Retinal pigment epithelial cell (primary cell): ENCODE measurements at places on chromosomes 16 and 17.

GRCh38 chr16:6932871-6933385, 399.7 kb upstream of the RBFOX1 start:
- no peak for DNase-seq

DNA sequence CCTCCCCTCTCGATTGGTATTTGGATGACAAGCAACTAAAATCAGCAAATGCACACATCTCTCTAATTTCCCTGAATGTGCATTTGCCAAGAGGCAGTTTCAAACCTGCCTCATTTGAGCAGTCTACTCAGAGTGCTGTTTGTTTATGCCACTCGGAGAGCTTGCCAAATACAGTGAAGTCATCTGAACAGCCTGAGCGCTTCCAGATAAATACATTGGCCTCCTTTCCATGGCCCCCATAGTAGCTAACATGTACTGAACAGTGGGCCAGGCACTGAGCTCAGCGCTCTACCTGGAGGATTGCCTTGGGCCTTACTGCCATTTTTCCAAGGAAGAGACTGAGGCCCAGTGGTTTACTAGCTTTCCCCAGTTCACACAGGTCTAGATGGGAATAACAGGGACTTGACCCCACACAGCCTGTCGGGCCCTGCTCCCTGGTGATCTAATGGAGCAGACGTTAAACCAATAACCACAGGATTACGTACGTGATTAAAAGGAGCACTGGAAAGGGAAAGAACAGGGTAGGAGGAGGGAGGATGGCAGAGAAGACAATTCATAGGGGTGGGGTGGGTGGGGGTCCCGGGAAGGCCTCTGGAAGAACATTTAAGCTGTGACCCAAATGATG, 18.7 kb upstream of the ANKRD40CL start:
- DNase-seq: no peak

DNA sequence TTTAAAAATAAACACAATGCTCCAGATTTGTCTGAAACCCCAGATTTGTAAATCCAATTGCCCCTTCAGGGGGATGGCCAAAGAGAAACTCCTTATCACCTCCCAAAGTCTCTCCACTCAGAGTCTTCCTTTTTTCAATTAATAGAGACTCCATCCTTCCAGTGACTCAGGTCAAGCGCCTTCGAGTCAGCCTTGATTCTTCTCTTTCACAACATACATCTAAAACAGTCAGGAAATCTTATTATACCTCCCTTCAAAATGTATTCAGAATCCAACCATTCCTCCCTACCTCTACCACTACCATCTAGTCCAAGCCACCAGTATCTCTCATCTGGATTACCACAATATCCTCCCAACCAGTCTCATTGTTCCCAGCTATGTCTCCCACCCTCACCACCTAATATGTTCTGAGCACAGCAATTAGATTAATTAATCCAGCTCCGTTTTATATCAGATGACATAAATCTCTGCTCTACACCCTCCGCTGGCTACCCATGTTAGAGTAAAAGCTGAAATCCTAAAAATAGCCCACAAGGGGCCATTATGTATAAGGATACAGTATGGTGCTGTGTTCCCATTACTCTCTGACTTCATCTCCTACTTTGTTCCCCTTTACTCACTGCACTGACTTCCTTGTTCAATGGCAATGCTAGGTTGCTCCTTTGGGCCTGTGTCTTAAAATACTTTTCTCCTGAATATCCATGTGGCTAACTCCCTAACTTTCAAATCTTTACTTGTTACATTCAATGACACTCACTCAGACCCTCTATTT, 11.8 kb downstream of the SIAH1 start:
- no peak for DNase-seq

- DNase-seq: peak; percentile 78
These were observed 53.3 kb upstream of the BCAR1 start for GRCh38 chr16:75304521-75305363.

DNA sequence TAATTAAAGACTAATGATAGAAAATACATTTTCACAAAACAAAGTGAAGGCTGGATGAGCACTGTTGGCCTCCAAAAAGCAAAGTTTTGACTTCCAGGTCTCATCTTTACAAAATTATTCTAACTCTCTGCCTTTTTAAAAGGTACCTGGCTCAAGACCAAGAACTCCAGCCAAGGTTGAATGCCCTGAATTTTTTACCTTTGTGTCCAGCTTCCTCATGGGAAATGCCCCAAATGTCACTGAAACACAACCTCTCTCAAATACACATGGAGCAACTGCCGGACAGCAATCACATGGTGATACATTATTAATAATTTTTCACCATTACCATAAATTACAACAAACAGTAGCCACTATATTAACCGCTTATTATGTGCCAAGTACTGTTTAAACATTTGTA, 32.2 kb downstream of the ADAMTS18 start:
- no peak for DNase-seq

DNA sequence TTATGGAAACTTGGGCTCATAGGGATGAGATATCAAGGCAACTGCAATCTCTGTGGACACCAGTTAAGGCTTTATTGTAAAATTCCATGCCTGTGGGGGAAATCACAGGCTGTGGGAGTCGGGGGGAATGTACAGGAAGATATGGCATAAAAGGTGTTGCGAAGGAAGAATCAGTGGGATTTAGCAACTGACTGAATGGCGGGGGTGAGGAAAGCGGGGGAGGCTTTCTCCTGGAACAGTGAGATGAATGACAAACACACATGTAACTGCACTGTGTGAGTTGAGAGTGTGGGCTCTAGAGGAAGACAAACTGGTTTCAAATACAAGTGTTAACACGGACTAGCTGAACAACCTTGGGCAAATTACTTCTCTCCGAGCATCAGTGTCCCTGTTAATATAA, 143.7 kb downstream of the PRKCB start:
- DNase-seq: no peak

DNA sequence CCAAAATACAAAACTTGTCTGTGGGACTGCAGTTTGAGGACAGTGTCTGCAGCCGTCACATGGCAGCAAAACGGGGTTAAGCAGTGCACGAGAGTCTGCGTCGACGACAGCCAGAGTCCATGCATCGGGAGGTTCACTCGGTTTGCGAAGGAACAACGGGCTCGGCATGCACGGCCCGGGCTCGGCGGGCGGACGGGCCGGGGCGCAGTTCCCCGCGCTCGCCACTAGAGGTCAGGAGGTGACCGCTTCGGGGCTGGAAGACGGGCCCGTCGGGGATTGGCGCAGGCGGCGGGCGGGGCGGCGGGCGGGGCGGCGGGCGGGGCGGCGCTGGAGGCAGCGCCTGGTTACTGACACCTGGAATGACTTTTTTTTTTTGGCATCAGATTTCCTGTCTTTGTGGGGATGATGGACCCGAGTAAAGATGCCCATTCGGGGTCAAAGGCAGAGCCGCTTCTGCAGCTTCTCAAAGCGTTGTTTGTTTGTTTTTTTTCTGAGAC, 6.5 kb downstream of the SCGB1C2 start:
- peak; percentile 4 for DNase-seq

- DNase-seq: no peak
These were observed 108.4 kb downstream of the CDH13 start for GRCh38 chr16:82735186-82735585.

DNA sequence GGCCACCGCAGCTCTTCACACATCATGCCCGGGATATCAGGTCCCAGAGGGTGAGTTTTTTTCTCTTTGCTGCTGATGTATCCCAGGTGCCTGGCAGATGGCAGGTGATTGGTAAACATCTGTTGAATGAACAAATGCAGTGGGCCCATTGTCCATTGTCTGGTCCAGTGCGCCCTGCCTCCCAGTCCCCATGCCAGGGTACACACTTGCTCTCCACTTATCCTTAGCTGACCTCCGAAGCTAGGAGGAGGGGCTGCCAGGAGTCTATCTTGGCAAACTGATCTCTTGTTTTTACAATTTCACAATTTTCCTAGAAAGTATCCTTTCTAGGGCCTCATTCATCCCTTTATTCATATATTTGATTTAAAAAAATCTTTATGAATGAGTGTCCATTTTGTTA, 196.0 kb downstream of the RAB11FIP4 start:
- no peak for DNase-seq

- DNase-seq: no peak
These were observed 315.2 kb downstream of the KCNJ2 start for GRCh38 chr17:70484496-70484895.

DNA sequence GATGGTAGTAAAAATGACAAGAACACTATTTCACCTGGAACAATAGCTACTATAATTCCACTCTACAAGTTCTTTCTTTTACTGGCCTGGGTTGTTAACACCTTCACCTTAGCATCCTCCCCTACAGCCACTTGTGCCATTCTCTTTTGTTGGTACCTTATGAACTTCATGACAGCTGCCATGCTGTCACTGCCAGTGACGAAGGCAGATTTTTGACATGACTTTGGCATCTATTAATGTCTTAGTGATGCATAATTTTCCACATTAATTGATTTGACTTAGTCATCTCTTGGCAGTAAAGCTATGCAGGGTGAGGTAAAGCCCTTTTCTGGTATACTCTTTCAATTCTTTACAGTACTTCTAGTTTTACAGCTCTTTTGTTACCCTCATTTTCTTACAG, 207.9 kb downstream of the TANC2 start:
- DNase-seq: no peak

DNA sequence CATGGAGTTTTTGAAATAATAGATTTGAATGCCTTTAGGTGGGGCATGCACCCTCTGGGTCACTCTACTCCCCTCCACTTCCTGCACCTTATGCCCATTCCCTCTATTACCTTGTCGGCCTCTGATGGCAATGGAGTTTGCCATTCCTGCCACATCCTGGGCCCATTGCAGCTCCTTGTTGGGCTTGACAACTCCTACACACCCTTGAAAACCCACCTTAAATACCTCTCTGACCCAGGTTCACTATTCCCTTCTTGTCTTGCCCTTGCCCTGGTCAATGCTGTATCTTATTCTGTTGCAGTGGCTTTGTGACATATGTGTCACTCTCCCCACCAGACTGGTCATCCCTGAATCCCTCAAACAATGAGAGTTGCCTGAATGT, 2.4 kb downstream of the CCR7 start:
- DNase-seq: no peak

GRCh38 chr16:30605158-30605557, 5.0 kb downstream of the ZNF689 start:
- no peak for DNase-seq

- no peak for DNase-seq
These were observed 87.4 kb downstream of the ANKRD11 start for GRCh38 chr16:89402962-89403361.

- DNase-seq: no peak
These were observed 18.4 kb upstream of the CAPN15 start for GRCh38 chr16:508884-509736.

GRCh38 chr17:74935048-74935447, 650 bp upstream of the OTOP3 start:
- no peak for DNase-seq
